Activated CD4-positive, alpha-beta T cell treated with anti-CD3 and anti-CD28 coated beads, Interleukin-2, amount 50 U/mL, for 4 hours (primary cell): ENCODE measurements at places on chromosomes 12 and 14.

DNA sequence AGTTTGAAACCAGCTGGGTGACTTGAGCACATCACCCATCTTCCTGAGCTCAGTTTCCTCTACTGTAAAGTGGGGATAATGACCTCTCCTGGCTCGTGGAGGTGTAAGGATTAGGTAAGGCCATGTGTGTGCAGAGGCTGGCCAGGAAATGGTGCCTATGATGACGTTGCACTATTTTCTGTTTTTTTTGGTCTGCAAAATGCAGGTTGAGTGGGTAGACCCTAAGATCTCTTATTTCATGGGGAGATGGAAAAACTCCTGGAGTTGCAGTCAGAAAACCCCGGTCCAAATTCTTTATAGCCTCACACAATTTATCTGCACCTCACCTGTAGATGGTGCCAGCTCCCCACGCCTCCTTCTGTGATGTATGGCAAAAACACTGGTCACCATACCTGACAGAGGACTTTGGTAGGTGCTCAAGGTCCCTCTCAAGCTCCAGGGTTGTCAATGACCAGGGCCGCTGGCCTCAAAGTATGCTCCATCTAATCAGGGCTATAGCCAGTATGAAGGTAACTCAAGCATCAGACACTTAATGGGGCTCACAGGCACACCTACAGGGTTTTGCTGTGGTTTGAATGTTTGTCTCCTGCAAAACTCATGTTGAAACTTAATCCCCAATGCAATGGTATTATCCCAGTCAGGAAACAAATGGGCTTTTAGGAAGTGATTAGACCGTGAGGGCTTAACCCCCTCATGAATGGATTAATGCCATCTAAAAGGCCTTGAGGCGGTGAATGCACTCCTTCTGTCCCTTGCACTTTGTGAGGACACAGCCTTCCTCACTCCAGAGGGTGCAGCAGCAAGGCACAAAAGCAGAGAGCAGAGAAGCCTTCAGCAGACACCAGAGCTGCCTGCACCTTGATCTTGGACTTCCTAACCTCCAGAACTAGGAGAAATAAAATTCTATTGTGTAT, 17.6 kb downstream of the C14orf132 start:
- DNase-seq = no peak

- DNase-seq = no peak
Observed at GRCh38 chr12:79662046-79662811, 28.5 kb downstream of the PAWR start.

GRCh38 chr12:77133566-77133965, 68.2 kb upstream of the E2F7 start:
- no peak for DNase-seq

GRCh38 chr12:6613776-6614512, 6.8 kb upstream of the CHD4 start:
- no peak for DNase-seq

GRCh38 chr14:29930283-29930682, 2.6 kb upstream of the PRKD1 start:
- no peak for DNase-seq

GRCh38 chr12:113276946-113277500, 55.8 kb downstream of the TPCN1 start:
- no peak for DNase-seq

DNA sequence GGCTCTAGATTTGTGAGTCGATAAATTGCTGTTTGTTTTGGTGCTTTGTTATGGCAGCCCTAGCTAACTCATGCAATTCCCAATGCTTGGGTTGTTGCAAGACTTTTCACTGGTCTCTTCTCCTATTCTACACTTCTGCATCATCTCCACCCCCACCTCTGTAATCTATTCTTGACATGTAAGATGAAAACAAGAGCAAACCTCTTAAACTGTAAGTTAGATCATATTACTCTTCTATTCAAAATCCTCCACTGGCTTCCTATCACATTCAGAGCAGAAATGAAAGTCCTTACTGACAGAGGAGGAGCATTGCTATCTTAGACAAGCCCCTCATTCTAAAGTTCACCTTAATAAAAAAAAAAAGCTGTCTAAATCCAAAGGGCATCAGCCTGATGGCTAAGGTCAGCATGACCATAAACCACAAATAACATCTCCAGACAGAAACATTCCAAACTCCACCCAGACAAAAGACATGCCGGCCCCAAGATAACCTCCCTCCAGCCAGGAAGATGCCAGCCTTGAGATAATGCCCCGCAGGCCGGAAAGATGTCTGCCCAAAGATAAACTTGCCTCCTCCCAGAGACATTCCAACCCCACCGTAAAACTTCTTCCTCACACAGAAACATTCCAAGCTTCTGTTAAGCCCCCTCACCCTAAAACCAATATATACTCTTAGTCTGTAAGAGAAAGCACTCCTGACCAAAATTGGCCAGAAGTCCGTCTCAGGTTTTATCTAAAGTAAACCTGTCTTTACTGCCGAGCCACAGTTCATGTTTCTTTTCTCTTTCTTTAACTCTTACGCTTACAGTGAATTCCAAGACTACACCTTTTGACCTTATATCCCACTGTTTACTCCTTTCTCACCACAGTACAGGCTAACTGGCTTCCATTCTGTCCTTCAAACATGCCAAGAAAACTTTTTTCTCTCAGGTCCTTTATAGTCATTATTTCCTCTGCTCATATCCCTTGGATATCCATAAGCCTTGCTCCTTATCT, 308.9 kb downstream of the KCNH5 start:
- DNase-seq = no peak

GRCh38 chr14:102777711-102778337, 575 bp downstream of the TRAF3 start:
- DNase-seq = no peak

GRCh38 chr14:99077076-99077843, 194.7 kb downstream of the BCL11B start:
- DNase-seq = no peak

DNA sequence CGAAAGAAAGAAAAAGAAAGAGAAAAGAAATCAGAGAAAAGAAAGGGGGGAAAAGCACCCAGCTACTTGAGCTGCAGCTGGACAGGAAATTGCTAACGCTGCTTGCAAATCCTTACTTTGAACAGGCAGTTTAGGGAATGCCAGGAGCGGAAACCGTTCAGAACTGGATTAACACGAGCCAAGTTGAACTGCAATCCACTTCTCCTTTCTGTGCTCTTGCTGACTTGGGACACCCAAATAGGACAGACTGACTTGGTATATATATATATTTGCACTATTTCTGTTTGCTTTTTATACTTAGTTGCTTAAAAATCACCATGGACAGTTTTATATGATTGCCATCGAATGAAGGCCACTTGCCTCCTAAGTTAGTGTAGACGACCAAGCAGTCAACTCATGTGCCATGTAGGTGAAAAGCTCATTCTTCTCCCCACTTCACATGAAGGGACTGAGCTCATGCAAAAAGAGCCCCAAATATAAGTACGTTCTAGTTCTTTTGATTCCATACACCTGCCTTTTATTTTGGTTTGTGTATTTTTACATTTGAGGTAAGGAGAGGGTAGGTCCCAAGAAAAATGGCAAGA, 5.5 kb downstream of the DUSP6 start:
- DNase-seq = no peak

DNA sequence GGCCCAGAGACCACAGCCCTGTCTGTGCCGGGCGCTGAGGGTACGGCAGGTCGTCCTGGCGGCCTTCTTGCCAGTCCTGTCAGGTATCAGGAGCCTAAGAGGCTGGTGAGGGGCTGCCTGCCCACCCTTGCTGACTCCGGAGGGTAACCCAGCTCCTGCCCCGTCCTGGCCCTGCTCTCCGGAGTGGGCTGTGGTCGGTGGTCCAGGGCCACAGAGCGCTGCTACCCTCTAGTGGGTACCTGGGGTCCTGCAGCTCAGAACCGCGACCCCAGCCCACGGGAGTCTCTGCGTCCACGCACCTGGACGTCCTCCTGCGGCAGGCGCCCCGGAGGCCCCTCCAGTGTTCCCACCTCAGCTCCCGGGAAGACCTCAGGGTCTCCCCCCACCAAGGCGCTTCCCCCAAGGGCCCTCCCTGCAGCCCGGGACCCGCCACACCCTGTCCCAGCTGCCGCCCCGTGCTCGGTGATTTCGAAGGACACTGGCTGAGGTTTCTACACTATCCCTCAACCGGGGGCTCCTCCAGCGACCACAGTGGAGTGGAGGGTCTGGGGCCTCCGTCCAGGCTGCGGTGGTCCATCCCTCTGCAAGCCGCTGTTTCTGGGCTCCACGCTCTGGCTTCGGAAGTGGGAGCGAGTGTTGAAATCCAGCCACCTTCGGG, 75.9 kb upstream of the FBRSL1 start:
- no peak for DNase-seq

- DNase-seq = no peak
Observed at GRCh38 chr12:57868851-57869268, 22.3 kb upstream of the CTDSP2 start.

GRCh38 chr12:29505122-29505521, 7.6 kb upstream of the OVCH1 start:
- no peak for DNase-seq

DNA sequence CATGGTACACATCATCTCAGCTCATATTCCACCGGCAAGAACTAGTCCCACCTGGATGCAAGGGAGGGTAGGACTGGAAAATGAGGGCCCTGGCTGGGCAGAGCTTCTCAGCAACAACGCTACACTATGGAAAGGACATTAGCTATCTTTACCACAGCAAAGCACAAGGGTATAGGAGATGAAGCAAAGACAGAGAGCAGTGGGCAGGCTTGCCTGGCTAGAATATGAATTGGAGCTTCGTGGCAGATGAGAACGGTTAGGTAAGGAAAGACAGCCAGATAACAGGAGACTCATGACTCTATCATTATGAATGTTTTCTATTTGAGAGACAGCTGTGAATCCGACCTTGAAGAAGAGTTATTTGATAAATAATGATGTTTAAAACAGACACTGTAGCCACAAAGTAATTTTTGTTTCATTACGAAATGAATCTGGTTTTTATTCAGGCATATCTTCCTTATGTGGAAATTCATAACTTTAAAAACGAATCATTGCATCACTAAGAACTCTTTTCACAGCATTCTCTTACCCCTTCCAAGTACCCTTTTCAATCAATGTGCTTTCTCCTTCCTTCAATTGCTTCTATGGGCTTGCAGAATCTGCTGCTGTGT, 59.1 kb upstream of the PCED1B start:
- no peak for DNase-seq

DNA sequence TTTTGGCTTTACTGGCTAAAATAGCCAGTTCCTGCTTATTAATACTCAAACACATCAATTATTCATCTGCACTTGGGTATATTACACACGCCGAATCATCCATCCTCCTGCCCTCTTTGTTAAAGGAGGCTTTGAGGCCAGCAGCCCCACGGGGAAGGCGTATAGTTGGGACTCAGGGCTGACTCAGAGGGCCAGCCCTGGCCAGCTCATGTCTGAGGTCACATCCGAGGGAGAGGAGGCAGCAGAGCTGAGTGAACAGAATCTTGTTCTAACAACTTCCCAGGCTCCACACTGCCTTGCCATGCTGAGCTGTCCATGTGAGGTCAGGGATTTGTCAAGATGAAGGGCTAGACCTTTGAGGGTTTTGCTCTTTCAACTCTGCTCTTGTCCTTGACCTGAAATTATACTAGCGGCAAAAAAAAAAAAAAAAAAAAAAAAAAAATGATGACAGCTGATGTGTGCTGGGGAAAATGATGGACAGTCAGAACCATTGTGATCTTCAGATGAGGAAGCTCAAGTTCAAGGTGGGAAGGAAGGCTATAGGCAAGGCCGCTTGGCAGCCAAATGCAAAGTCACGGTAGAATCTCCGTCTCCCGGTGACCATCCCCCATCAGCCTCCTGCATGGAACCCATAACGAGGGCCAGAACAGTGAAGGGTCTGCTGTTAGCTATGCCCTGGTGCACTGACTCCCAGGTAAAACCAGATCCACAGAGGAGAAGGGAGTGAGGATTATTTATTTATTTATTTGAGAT, 12.5 kb upstream of the MARK3 start:
- DNase-seq = no peak

DNA sequence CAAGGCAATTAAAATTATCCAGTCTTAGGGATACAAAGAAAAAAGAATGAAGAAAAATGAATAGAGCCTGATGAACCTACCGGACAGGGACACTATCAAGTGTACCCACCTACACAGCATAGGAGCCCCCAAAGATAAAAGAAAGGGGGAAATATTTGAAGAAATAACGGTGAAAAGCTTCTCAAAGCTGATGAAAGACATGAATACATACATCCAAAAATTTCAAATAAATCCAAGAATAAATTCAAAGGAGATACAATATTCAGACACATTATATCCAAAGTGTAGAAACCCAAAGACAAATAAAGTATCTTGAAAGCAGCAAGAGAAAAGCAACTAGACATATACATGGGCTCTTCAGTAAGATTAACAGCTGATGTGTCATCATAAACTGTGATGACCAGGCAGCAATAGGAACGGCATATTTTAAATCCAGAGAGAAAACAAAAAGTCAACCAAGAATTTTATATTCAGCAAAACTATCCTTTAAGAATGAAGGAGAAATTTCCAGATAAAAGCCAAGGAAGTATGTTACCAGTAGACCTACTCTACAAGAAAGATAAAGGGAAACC, 56.0 kb downstream of the CDK17 start:
- DNase-seq = no peak

DNA sequence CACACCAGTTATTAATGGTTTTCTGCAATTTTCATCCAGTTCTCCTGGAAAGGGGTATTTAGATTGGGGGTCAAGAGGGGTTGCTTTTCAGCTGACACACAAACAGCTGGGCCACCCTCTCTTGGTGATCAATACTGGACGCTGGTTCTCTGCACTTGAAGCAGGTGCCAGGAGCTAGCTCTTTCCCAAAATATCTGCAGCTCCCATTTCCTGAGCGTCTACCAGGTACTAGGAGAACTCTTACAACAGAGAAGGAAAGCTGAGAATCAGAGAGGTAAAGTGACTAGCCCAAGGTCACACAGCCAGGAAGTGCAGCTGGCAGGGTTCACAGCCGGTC, 1.2 kb downstream of the TESC start:
- no peak for DNase-seq

- DNase-seq = no peak
Observed at GRCh38 chr12:77679686-77680085, 151.0 kb upstream of the NAV3 start.

DNA sequence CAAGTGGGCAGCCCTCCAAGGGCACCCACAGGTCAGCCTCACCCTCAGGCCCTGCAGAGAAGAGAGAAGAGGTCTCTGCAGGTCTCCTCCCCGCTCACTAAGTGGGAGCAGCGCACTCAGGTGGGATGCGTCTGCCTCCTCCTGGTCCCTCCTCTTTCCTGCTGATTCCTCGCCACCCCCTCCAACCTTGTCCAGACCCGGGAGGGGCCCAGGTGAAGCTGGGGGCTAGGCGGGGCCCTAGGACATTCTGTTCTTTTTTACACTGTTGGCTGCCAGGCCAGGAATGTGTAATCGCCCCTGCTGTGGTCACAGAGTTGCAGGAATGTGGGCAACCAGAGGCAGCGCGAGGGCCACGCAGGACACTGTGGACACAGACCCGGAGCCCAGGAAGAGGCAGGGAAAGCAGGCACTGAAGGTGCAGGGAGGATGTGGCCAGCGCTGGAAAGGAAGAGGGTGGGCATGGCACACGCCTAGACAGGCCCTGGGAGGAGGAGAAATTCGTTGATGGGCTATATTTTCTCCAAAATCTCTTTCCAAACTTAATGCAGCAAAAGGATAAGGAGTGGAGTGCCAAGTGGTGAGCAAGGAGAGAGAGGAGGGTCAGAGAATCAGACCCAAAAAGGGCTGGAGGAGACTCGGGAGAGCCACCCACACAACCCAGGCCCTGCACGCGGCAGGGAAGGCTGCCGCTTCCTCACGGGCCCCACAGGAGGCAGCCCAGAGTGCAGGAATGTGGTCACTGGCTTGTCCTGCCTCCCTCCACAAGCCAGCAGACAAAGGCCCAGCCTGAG, 911 bp upstream of the SCNN1A start:
- DNase-seq = no peak

GRCh38 chr14:103846543-103847450, 578 bp downstream of the PPP1R13B start:
- no peak for DNase-seq

- no peak for DNase-seq
Observed at GRCh38 chr14:104935955-104936354, 11.3 kb downstream of the PLD4 start.
